ENCODE measurements at places on chromosomes 11 and 22.

DNA sequence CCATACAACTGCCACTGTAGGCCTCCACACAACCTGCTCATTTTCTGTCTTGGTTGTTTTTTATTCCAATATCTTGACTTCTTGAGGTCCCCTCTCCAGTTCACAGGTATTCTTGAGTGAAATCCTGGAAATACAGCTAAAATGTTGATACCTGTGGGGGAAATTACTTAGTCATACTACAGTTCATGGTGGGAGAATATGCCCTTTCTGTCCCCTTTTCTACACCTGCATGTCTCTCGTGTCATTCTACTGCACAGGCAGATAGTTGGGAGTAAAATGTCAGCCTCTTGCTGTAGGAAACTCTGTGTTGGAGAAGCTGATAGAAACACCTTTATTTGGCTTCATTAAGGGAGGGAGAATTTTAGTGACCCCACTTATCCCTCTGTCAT lies 4.6 kb downstream of the OOSP4A start:
- no peak for DNase-seq

DNA sequence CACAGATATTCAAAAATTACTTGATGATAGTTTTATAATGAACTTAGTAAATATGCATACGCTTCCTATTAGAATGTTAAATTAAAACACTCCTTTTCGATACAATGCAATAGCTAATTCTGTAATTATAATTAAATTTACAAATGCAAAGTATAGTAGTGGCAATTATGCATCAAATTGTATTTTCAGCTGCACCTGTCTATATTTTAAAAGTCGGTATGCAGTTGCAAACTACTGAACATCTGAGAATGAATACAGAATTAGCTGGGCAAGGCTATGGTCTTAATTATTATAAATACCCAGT lies 110.4 kb upstream of the ARHGAP42 start:
- DNase-seq: no peak

- no peak for DNase-seq
Measured at GRCh38 chr11:74870485-74870884, 78.4 kb downstream of the XRRA1 start.

DNA sequence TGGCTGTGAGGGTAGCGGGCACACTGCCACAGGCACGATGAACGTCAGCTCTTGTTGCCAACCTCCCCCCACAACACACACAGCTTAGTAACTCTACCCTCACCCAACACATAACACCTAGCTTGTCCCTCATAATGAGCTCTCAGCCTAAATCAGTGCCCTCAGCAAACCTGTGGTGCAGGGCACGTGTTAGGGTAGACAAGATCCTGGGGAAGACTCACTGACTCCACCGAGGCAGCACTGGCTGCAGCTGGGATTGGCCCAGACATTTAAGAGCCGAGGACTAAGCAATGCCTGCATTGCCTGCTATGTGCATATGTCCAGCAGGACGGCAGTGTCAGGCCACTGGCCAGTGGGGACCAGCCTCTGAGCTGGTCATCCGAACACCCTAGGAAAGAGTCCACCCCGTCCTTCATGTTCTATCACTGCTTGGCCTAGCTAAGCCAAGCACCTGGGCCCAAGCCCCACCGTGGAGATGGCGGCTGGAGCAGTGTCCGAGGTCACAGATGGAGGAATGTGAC lies 32.9 kb upstream of the TRIM29 start:
- DNase-seq: no peak

GRCh38 chr22:35995772-35996171 lies 32.9 kb downstream of the RBFOX2 start:
- DNase-seq: no peak

- DNase-seq: no peak
Measured at GRCh38 chr11:62805961-62806441, 761 bp upstream of the NXF1 start.
